Tibial nerve (tissue), 4 donors: ENCODE measurements at places on chromosomes 6 and 20. TPM values are rescaled to one million over a fixed set of nuclear protein-coding genes. Genes with fewer than 3 reads are reported as not detected.

The MYLIP gene
- 31.0 TPM for total RNA-seq

DNA sequence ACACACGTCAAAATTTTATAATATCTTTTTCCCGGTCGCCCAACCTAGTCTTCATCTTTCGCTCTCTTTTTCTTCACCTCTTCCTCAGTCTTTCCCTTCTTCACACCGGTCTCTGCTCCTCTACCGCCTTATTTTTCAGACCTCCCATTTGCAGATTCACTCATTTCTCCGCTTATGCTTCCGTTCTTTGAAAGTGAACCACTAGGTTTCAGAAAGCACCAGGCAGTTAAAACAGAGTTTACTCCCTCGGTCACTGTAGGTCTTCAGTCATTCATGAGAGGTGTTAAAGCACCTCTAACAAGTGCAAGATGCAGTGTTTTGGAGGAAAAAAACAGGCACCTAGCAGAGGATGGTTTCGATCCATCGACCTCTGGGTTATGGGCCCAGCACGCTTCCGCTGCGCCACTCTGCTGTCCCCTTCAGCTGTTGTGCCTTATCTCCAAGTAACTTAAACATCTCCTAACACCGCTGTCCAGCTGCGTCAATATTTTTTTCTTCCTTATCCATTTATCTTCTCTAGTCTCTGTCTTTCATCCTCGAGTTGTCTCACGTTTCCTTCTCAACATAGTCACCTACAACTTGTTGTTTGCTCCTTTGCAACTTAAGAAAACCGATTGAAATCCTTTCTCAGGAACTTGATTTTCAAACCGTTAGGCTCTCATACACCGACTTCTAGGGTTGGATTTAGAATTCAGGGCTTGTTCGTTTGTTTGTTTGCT lies 119.7 kb upstream of the ZNF184 start:
- H3K27me3 ChIP-seq, result no peaks in the 10 kb centered on the region
- no peak overlapping the region for H3K4me3 ChIP-seq
- H3K27ac ChIP-seq, result no peak overlapping the region

DNA sequence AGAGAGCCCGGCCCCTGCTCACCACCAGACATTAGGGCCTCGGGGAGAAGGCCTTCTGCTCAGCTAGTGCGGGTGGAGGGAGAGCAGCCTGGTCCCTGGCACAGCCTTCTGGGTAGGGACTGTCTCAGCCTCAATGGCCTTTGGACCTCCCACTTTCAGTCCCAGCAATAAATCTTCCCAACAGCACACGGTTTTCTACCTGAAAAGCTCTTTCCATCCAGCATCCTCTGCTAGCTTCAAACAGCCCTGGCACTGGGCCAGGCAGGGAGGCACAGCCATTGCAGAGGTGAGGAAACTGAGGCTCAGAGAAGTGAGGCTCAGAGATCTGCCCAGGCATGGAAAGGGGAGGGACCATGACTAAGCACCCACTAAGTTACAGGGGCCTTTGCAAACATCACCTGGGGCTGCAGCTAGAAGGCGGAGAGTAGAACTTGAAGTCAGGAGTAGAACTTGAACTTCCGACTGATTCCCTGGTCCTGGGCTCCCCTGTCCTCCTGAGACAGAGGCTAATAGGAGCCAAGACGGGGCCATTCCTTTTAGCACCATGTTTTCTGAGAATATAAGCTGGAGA lies 43.9 kb upstream of the NOL4L start:
- peaks cover 14% of the 10 kb centered on the region for H3K4me1 ChIP-seq
- no peak overlapping the region for H3K27ac ChIP-seq
- no peaks in the 10 kb centered on the region for H3K36me3 ChIP-seq

- no peak overlapping the region for H3K4me3 ChIP-seq
- H3K27ac ChIP-seq, result peak overlapping the region; percentile 74
- peaks cover 13% of the 10 kb centered on the region for H3K4me1 ChIP-seq
- no peak for DNase-seq
- H3K36me3 ChIP-seq, result no peaks in the 10 kb centered on the region
- no peaks in the 10 kb centered on the region for H3K27me3 ChIP-seq
These were observed 6.7 kb upstream of the TMEM30A start for GRCh38 chr6:75291331-75291730.

DNA sequence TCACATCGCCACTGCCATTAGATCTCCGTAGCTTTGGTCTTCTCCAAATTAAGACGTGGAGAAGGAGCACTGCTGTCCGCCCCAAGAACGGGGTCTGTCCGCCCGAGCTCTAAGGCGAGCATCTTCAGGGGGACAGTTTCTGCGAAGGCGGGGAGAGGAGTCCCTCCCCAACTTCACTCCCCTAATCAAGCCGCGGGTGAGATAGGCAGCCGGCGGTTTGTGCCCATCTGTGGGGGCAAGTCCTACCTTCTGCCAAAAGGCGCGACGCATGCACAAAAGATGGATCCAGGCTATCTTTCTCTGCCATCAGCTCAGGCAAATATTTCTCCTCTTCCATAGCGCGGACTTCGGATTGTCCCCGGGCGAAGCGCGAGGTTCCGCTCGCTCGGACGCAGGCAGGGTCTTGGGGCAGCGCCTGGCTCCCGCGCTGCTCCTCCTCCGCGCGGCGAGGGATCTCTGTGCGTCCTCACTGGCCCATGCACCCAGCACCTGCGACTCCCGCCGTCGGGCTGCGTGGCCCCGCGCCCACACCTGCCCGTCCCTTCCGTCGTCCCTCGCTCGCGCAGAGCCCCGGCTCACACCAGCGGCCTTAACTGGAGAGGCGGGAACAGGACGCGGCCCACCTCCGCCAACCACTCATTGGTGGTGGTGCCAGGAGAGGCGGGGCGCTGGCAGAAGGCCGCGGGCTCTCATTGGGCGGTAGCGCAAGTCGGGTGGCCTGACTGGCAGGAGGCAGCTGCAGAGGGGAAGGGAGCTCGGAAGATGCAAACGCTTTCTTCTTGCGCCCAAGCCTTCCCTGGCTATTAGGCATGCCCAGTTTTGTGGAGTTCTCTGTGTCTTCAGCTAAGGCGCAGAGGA lies at the start of gene KHDRBS2:
TSS of gene KHDRBS2 (minus strand) at position 614 of the 858 bp plus-strand sequence.
- H3K4me1 ChIP-seq, result no peaks in the 10 kb centered on the region
- peak within 1 kb of the TSS; percentile 26 for H3K4me3 ChIP-seq
- no peaks in the 10 kb centered on the region for H3K36me3 ChIP-seq
- H3K27me3 ChIP-seq, result peaks cover 25% of the 10 kb centered on the region
- H3K27ac ChIP-seq, result no peak within 1 kb of the TSS
